Activated T-cell treated with anti-CD3 and anti-CD28 coated beads, Interleukin-2, amount 50 U/mL, for 72 hours (primary cell): ENCODE measurements at places on chromosomes 1 and 21. TPM values are rescaled to one million over a fixed set of nuclear protein-coding genes. Genes with fewer than 3 reads are reported as not detected.

DNA sequence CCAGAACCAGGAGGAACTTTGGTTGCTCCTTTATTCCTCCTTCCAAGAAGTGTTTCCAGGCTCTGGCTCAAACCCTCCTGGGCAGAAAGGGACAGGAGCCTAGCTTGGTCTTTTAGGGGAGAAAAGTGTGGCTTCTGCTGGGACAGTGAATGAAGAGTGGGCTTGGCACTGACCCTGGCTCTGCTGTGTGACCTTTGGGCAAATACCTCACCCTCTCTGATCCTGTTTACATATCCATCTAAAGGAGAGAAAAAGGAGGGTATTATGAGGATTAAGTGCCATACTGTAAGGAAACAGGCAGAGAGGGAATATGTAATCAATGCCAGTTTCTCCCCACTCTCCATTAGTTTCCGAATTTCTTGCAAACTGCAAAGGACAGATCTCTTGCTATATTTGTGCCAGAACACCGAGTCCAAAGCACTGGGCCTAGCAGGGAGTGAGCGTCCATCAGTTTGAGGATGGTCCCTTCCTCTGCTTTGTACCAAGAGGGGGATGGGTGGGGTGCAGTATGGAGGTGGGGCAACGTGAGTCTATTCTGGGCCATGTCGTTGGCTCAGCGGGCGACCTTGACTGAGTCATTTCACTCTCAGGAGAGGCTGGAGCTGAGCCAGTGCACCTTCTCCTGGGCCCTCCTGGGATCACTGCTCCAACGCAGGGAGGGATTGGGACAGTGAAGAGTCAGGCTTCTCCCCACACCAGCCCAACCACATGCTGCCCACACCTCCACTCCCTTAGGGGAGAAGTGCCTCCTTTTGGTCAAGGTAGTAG is 38.4 kb downstream of the IGSF21 start:
- H3K4me3 ChIP-seq: no peak overlapping the region
- no peaks in the 10 kb centered on the region for H3K27me3 ChIP-seq
- no peaks in the 10 kb centered on the region for H3K36me3 ChIP-seq

GRCh38 chr1:6438047-6438525 is 13.5 kb downstream of the ESPN start:
- no peak overlapping the region for H3K27ac ChIP-seq
- no peaks in the 10 kb centered on the region for H3K36me3 ChIP-seq
- H3K27me3 ChIP-seq: peaks cover 36% of the 10 kb centered on the region
- peaks cover 6% of the 10 kb centered on the region for H3K4me1 ChIP-seq
- H3K4me3 ChIP-seq: no peak overlapping the region

DNA sequence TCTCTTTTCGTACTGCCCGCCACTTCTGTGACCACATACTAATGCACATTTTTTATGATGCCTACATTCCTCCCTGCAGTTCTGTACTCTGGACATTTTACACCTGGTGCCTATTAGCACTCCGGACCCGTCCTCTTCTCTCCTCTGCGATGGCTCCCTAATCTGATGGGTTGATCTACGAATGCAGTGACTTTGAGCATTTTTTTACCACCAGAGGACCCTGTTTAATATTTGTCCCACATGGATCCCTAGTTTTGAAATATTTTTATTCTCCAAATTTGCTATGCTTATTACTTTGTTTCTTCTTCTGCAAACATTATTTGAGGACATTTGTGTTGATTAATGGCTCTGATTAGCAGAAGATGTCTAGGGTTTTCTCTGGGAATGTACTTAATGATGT is 5.2 kb downstream of the PPFIA4 start:
- H3K4me3 ChIP-seq: no peak overlapping the region
- no peaks in the 10 kb centered on the region for H3K36me3 ChIP-seq
- H3K4me1 ChIP-seq: peaks cover 16% of the 10 kb centered on the region

Gene FCN3
- not detected for total RNA-seq

Gene CATSPERE
- 0.83 TPM for total RNA-seq

Gene DIO1
- not detected for total RNA-seq
